Activated CD8-positive, alpha-beta memory T cell treated with anti-CD3 and anti-CD28 coated beads for 48 hours (primary cell): ENCODE measurements at places on chromosomes 12 and 14.

DNA sequence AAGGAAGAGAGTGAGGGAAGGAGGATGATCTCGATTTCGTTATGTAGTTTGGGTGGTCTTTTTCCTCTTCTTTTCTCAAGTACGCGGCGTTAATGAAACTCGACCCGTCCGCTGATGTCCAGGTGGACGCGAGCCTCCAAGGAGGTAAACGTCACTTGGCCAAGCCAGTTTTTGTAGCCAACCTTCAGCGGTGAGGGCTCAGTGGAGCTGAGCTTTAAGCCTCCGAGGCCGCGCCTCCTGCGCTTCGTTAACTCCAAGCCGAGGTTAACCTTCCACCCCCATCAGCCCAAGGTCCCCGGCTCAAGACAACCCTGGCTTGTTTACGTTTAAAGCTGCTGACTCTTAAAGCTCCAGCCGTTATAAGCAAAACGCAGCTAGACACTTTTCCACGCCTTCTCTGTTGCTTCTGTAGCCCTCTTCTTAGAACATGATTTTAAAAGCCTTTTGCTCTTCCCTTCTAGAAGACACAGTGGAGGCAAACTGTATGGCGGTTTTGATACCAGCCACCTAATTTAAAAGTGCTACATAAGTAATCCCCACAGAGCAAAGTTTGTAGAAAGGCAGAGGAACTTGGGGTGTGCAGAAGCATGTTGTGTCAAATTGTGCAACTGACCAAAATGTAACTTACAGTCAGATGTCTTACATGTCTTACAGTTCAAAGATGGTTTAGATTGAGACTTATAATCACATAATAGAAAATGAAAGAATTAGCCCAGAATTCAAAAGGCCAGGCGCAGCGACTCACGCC, 923 bp upstream of the ITPR2 start:
- no peak for DNase-seq

- DNase-seq = no peak
Measured at GRCh38 chr14:40525314-40525713, 1081.4 kb upstream of the LRFN5 start.

GRCh38 chr12:89369166-89369565, 16.9 kb upstream of the DUSP6 start:
- DNase-seq = no peak

- DNase-seq = no peak
Measured at GRCh38 chr14:26996246-26996645, 398.4 kb upstream of the NOVA1 start.

GRCh38 chr12:104626069-104626837, 169.5 kb downstream of the CHST11 start:
- no peak for DNase-seq

GRCh38 chr12:12483438-12483837, 79.2 kb downstream of the DUSP16 start:
- DNase-seq = no peak

DNA sequence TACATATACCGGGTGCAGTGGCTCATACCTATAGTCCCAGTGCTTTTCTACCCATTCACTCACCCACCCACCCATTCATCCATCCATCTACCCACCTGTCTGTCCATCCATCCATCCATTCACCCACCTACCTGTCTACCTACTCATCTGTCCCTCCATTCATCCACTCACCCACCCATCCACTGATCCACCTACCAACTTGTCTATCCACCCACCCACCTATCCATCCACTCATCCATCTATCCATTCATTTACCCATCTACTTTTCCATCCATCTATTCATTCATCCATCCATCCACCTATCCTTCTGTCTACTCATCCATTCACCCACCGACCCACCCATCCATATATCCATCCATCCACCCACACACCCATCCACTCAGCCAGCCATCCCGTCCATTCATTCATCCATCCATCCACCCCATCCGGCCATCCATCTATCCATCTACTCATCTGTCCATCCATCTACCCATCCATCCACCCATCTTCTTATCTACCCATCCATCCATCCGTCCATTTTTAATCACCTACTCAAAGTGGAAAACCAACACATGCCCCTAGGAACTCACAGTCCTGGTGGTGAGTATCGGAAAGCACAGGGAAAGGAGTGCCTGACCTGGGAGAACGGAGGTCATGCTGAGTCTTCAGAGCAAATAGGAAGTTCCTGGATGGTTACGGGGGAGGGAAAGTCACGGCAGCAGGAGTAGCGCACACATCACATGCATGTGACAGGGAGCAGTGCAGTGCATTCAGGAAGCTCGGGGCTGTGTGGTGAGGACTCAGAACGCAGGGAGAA, 20.0 kb downstream of the DDX51 start:
- DNase-seq = no peak

DNA sequence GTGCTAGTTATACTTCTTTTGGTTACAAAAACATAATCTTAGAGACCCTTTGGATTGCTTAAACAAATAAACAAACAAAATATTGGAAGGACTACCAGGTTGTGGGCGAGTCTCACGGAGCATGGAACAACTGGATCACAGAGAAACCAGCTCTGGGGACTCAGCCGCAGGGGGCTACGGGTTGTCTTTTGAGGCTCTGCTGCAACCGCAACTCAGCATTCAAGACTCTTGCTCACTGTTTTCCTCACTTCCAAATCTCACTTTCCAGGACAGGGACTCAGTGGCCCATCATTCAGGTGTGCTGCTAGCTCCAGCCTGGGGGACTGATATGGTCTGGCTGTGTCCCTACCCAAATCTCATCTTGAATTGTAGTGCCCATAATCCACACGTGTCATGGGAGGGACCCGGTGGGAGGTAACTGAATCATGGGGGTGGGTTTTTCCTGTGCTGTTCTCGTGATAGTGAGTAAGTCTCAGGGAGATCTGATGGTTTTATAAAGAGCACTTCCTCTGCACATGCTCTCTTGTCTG, 14.0 kb upstream of the SERPINA4 start:
- DNase-seq = no peak

DNA sequence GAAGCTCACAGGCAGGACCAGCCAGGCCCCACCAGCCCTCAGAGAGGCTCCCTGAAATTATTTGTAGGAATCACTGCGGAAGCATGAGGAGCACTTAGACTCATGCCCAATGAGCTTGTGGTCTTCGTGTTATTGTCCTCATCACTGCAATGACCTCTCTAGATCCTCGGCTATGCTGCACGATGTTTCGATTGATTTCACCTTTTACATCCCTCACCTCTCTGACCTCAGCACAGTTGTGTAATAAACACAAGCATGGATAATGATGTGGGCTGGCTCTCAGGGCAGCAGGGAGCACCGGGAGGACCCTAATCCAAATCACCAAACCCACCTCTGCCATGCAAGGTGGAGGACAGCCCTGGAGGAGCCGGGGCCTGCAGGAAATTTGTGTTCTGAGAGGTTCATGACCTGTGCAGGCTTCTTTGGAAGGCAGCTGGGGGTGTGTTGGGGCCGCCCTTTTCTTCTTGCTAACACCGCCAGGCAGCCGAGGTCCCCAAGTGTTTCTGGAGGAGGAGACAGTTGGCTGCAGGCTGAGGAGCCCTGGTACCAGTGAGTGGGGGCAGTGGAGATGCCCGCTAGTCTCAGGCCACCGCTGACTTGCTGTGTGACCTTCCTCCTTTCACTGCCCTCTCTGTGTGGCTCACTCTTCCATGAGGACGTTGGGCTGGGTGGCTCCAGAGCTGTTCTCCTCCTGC, 29.5 kb upstream of the EML1 start:
- no peak for DNase-seq

- DNase-seq = no peak
Measured at GRCh38 chr14:66233591-66233990, 252.6 kb upstream of the CCDC196 start.

DNA sequence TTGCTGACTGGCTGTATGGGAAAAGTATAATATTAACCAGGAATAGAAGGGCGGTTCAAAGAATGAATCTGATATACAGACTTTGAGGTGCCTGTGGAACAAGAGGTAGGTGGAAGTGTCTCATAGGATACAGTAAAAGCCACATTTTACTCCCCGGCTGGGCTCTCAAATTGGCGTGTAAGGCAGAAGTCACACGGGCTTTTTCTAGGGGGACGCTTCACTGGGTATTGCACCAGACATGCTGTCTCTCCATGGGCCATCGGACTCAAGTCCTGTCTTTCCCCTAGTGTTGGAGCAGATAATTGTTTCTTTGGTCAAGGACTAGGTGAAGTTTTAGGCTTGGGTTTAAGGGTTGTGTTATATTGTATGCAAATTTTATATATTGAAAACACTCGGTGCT, 9.1 kb downstream of the TMCC3 start:
- DNase-seq = no peak

DNA sequence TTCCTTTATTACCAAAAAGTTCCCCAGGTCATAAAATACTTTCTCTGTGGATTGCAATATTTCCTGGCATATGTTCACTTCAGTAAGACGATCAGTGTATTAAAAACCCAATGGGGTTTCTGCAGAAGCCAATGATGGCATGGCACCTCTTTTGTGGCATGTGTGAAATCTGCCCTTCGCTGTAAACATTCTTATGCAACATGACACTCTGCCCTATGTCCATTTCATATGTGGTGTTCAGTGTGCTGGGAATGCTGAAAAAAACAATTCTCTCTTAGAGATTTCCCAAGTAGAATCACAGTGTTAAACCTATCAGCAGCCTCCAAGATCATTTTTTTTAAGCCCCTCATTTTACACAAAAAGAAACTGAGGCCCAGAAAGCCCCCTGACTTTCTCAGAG, 2.3 kb upstream of the MYBPC1 start:
- no peak for DNase-seq

DNA sequence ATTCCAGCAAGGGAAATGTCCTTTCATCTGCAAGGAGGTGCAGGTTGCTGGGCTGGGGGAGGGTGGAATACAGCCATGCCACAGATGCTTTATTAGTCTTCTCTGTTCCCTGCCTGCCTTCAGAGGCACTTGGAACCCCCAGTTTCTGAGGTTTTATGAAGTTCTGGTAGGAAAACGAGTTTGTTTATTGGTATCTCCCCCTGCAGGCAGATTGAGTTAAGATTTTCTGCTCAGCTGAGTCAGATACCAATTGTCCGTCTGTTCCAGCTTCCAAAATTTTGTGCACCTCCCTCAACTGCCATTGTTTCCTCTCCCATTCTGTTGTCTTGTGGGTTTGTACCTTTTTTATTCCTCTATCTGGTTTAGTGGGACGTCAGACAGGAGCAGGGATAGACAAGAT, 155.6 kb downstream of the ETV6 start:
- DNase-seq = no peak

GRCh38 chr14:87989956-87990299, 3.1 kb downstream of the GALC start:
- no peak for DNase-seq

DNA sequence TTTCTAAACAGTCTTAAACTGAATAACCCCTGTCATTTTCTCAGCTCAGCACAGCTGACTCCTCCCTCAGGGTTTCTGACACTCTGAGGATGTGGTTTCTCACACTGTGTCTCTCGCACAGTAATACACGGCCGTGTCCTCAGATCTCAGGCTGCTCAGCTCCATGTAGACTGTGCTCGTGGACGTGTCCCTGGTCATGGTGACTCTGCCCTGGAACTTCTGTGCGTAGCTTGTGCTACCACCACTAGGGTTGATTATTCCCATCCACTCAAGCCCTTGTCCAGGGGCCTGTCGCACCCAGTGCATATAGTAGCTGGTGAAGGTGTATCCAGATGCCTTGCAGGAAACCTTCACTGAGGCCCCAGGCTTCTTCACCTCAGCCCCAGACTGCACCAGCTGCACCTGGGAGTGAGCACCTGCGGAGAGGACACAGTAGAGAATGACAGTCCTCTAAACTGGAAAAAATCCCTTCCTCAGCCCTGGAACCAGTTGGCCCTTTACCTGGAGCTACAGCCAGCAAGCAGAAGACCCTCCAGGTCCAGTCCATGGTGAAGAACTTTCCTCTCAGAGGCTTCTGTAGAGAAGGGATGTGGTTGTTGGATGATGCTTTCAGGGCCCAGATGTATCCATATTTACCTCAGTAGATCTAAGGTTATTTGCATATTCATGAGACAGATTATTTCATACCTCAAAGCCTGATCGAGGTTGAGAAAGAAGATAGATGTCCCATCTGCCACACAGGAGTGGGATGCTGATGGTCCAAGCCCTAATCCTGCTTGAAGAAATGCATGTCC, 984.8 kb downstream of the TMEM121 start:
- DNase-seq = no peak

DNA sequence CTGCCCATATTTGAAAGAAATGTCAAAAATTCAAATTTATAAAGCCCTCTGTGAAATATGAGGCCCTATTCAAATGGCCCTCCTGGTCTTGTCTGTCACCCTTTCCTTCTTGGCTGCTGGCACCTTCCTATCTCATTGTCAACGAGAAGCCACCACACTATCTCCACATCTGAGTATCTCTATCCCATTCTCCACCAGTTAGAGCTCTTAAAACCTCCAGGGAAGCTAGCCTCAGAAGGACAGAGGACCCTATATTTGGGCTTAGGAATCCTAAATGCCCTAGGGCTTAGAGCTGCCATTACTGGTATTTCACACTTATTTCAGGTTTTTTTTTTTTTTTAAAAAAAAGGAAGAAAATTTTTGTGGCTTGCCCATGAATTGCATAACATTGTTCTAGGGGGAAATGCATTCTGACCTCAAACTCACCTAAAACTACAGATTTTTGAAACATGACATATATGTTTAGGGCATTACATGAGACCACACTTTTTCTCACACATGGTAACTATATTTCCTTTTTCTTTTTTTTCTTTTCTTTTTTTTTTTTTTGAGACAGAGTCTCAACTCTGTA, 25.0 kb downstream of the SLC25A21 start:
- DNase-seq = no peak

DNA sequence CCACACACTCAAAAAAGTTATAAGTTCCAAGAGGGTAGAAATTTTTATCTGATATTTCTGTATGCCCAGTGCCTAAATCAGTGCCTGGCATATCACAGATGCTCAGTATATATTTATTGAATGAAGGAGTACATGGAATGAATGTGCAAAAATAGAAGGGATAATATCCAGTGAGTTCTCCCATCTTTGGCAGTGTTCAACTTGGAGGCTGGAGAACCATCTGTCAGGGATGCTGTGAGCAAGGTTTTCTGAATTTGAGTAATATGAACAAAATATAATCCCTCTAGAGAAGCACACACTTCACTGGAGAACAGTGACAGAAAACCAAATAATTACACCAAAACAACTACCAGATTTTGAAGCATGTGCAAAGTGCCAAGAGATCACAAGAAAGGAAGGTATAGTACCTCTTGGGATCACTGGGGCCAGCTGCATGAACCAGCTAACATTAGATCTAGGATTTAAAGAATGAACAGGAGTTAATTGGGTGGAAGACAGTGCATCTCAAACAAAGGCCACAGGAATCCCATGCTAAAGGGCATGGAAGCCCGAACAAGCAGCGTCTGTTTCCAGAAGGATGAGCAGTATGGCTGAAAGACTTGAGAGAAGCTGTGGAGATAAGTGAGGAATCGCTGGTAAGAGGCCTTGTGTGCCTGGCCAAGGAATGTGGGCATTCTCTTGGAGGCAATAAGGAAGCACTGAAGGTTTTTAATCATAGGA, 11.5 kb downstream of the SLC8A3 start:
- no peak for DNase-seq

- DNase-seq = no peak
Measured at GRCh38 chr12:72602581-72602980, 330.4 kb downstream of the TRHDE start.

- no peak for DNase-seq
Measured at GRCh38 chr12:123472438-123472849, 14.5 kb downstream of the SNRNP35 start.

- no peak for DNase-seq
Measured at GRCh38 chr14:71967704-71968103, 35.5 kb downstream of the RGS6 start.
